ENCODE measurements at places on chromosomes 1 and 21.

- DNase-seq = no peak
These were observed 3.6 kb downstream of the NUP210L start for GRCh38 chr1:154151311-154151710.

GRCh38 chr1:1678581-1679380, 13.8 kb downstream of the SLC35E2B start:
- DNase-seq = no peak

GRCh38 chr1:28882009-28882628, 32.2 kb upstream of the EPB41 start:
- DNase-seq = peak; percentile 73

DNA sequence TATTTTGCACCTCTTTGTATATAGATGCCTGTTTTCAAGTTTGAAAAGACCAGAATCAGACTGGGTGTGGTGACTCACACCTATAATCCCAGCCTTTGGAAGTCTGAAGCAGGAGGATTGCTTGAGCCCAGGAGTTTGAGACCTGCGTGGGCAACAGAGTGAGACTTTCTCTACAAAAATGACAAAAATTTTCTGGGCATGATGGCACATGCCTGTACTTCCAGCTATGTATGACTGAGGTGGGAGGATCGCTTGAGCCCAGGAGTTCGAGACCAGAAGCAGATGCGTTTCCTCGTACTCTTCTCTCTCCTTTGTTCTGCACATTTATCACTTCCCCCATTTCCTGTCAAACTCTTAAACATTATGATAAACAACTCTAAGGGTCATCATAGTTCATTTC, 310.0 kb upstream of the SNX7 start:
- no peak for DNase-seq

DNA sequence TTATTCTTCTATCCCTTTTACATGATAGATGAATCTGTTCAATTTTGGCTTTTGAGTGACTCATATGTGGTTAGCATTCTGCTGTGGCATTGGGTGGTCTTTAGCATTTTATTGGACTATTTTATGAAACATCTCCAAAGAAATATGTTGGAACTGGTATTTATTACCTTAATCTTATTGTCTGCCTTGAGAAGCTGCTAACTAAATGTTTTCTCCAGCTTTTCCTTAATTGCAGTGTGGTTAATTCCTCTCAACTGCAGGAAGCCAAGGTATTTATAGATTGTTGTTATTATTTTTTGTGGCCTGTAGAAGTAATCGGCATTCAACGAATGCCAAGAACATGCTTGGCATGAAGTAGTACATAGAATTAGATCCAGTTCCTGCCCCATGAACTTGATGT, 64.1 kb downstream of the NOS1AP start:
- no peak for DNase-seq

- DNase-seq = no peak
These were observed 25.7 kb downstream of the SDC3 start for GRCh38 chr1:30882678-30883388.

DNA sequence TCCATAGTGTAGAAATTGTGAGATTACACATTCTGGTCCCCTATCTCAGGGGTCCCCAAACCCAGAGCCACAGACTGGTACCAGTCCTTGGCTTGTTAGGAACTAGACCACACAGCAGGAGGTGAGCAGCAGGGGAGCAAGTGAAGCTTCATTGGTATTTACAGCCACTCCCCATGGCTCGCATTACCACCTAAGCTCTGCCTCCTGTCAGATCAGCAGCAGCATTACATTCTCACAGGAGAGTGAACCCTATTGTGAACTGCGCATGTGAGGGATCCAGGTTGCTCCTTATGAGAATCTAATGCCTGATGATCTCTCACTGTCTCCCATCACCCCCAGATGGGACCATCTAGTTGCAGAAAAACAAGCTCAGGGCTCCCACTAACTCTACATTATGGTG, 229.7 kb upstream of the IRF2BP2 start:
- no peak for DNase-seq

DNA sequence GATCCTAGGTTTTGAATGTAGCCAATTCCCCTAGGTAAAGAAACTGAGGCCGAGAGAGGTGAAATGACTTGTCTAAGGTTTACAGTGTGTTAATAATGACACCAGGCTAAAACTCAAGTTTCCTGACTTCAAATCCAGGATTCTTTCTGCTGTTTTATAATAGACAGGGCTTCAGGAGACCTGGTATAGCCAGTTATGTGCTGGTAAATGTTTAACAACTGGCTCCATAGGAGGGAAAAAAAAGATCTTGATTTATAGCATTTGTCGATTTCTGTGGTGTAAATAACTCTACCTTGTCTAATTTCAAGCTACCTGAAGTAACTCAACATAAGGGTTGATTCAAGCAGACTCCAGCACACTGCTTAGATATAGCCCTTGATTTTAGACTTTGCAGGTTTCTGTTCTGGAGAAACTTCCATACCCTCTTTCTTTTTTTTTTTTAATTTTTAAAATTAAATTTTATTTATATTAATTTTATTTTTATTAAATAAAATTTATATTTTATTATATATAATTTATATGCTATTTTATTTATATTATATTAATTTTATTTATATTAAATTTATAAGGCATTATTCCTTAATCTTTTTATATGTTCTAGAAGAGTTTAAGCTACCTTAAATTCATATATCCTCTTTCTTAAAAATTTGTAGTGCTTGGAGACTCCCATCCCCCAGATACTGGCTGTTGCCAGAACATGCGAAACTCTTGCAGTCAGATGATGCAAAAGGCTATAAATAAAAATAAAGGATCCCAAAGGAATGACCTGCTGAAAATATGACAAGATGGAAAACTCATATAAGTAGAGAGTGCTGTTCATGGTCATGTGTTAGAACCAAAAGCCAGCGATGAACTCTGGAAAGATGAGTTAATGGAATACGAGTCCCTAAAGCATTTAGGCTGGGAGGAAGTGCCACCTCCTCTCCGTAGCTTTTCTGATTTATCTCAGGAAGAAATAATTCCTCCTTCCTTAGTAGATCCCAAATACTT, 35.4 kb upstream of the SRSF10 start:
- DNase-seq = no peak

DNA sequence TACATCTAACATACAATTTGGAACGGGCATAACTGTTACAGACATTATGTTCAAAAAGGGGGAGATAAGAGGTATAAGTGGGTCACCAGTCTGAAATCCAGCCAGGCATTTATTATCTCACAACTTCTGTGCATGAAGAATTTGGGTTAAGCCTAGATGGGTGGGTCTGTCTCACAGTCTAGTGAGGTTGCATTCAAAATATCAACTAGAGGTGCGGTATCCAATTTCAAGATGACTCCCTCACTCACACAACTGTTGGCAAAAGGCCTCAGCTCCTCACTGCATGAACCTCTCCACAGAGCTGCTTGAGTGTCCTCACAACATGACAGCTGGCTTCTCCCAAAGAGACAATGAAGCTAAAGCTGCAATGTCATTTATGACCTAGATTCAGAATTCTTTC, 4.7 kb downstream of the AUNIP start:
- DNase-seq = no peak

DNA sequence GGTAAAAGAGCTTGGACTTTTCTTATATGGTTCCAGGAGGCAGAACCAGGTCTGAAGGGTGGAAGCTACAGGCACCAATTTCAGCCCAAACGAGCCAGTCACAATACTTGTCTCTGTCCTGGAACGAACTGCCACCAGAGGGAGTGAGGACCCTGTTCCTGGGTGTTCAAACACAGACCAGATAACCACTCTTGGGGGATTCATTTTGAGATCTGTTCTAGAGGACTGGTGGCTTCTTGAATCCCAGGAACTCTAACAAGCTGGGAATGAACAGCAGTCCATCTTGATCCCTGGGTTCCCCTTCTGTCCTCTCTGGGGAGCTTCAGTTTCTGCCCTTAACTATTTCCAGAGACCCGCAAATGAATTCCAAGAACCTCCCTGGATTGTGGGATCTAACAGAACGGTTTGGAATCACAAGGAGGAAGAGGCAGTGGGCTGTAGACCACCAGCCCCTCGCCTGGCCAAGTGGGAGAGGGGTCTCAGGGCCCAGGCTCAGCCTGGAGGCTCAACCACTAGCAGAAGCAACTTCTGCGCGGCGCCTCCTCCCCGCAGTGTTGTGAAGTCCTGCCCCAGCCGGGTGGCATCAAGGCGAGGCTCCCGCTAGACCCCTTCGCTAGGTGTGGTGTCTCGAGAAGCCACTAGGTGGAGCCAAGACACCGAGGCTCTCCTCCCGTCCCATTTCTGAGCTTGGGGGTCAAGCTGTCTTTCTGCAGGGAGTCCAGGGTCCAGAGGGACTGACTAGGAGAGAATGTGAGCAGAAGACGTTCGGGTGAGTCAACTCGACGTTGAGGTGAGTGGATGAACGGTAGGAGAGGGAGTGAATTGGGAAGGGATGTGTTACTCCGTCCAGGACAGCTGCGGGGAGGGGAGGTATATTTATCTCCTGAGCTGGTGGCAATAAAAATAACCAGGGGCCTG, 12.1 kb upstream of the NES start:
- peak; percentile 77 for DNase-seq

GRCh38 chr1:227846265-227846858, 30.9 kb downstream of the PRSS38 start:
- DNase-seq = no peak

DNA sequence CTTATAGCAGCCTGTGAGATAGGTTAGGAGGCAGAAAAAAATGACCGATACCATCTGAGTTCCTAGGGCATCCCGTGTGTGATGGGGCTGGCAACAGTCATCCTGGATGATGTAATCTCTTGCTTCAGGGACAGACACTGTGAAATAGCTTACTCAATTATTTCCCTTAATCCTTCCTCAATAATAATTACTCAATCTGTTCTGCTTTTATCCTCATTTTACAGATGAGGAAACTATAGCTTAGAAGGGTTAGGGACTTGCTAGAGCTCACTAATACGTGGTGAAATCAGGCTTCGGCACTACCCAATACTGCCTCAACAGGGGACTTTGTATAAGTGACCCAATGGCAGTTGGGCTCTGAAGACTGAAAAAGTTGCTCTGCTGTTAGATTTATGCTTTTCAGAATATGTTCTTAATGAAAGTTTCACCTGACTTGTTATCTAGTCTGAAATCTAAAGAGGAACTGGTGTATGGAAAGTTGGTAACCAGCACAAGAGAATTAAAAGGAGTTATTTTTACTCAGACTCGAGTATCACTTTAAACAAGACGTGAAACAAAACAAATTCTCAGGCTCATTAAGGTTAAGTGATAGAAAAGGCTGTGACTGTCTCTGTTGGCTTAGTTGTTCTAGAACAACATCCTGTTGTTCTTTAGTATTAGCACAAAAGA, 14.4 kb downstream of the CD55 start:
- peak; percentile 68 for DNase-seq

DNA sequence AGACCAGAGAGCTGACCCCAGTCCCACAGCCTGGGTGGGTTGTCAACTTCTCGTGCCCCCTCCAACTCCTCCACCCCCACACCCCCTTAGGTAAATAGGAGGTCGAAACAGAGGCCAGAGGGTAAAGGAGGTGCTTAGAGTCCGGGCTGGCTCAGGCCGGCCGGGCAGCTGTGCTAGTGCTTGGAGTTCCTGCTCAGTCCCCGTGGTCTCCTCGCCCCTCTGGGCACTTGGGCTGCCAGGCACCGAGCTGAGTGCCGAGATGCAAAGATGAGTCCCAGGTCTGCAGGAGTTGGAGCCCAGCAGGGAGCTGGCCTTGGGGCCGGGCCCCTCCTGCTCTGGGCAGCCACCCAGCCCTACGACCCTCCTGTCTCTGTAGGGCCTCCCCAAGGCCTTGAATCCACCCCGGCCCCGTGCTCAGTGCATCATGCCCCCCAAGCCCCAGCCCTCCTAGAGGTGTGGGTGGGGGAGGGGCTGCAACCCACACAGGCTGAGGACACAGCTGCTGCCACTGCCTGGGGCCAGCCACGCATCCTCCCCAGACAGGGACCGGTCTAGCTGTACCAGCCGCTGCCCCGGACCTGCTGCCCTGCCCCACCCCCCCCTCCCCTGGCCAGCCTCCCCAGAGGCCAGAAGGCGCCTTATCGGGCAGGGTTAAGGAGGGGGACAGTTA, 1.9 kb downstream of the SMIM1 start:
- no peak for DNase-seq

DNA sequence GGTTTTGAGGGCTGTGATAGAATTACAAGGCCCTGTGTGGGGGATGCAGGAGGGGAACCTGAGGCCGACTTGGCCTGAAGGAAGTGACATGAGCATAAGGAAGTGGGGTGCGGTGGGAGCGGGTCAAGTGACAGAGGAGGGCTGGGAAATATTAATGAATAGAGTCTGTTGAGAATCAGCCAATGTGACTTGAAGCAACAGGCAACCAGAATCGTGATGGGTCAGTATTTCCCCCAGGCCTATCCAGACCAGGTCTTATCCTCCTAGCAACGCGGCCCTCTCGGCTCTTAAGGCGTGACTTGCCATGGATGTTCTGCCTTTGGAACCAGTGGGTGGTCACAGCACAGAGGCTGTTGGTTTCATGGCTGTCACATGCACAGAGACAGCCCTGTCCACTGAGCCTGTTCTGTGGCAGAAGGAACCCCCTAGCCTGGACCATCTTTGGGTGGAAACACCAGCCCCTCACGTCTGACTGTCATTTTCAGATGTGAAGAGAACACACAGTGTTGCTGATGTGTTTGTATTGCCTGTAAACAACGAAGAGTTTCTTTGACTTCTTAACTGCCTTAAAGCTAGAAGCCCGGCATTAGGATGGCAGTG, 468.8 kb downstream of the CAMTA1 start:
- no peak for DNase-seq

- no peak for DNase-seq
These were observed 171.6 kb downstream of the NTPCR start for GRCh38 chr1:233121947-233122559.

- DNase-seq = no peak
These were observed 3.4 kb downstream of the SELL start for GRCh38 chr1:169707912-169708604.

- no peak for DNase-seq
These were observed 14.3 kb downstream of the XCL2 start for GRCh38 chr1:168529518-168529917.

DNA sequence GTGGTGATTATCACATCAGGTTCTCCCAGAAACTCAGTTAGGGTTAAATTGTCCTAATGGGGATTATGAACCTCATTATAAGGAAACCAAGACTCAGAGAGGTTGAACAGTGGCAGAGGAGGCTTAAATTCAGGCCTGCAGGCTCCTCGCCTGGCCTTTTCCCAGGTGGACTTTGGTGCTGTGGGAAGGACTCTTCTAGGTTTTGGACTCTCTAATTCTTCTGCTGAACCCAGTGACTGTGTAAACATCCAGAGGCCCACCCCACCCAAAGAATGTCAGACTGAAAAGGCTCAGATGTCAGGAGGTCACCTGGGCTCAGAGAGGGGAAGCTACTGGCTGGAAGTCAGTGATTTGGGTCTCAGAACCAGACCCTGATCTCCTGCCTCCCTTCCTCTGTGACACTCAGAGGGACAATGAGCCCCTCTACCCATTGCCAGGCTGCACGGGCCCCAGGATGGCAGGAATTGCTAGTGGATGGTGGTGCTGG, 2.5 kb downstream of the ZNF362 start:
- no peak for DNase-seq

DNA sequence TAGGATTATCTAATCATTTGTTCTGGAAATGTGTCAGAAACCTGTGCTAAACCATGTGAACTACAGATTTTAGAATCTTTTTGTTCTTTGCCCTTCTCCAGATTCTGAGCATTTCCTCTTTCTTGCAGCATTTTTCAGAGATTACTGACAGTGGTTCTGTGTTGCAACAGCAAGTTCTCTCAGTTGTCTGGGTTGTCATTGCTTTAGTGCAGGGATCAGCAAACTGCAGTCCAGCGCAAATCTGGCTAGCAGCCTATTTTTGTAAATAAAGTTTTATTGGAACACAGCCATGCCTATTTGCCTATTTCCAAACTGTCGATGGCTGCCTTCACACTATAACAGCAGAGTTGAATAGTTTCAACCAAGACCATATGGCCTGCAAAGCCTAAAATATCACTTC, 66.3 kb upstream of the LRRC8D start:
- no peak for DNase-seq

- DNase-seq = no peak
These were observed 62.1 kb downstream of the PIK3R3 start for GRCh38 chr1:46070164-46070814.

Data from CD4-positive, alpha-beta T cell treated with Interleukin-15 for 1 hour (primary cell).